ENCODE measurements at places on chromosomes 7 and 10.

GRCh38 chr10:7265396-7266123, 145.3 kb downstream of the SFMBT2 start:
- DNase-seq = no peak

DNA sequence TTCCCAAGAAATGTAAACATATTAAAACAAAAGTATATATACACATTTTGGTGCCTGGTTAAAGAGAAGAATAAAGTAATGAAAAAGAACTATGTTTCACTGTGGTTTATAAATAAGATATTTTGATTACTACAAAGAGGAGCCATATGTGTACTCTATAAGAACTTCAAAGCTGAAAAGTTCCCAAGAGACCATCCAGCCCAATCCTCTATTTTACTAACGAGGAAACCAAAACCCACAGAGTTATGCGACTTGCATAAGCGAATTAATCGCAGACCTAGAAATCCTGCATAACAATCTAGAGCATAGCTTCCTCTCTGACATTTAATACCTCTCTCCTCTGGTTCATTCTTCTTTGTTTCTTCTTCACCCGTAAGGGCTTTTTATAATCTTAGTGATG, 937.1 kb downstream of the CNTNAP2 start:
- DNase-seq = no peak

DNA sequence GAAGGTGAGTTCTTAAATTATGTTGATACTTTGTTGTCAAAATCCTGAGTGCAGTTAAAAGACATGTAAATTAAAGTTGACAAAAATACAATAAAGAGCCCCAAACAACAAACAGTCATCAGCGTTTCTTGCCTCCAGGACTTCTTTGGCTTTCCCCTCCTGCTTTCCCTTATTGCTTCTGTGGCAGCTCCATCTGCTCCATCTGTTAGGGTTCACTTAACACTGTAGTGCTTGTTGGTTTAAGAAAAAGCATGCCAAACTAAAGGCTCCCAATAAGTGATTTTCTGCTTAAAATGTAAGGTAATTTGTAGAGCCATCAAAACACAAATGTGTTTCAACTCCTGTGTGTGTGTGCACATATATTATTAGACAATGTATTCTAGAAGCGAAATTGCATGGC, 254.3 kb upstream of the GNAI1 start:
- DNase-seq = no peak

- DNase-seq = no peak
Observed at GRCh38 chr7:150412016-150412415, 32.9 kb downstream of the ZNF775 start.

DNA sequence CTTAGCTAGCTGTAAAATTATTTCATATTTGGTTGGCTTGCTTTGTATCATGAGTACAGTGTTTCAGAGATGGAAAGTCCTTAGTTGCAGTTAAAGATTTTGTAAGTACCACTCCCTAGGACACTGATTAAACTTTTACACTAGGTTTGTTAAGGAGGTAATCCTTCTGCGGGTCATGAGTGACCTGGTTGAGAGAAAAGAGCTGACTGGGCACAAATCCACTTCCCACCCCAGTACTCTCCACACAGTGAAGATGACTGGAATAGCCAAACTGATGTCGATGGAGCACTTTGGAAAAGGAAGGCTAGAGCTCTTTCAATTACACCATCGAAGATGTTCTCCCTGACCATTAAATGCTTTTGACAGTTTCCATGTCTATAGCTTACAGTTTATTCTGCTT, 191.9 kb downstream of the CSTF2T start:
- DNase-seq = no peak

DNA sequence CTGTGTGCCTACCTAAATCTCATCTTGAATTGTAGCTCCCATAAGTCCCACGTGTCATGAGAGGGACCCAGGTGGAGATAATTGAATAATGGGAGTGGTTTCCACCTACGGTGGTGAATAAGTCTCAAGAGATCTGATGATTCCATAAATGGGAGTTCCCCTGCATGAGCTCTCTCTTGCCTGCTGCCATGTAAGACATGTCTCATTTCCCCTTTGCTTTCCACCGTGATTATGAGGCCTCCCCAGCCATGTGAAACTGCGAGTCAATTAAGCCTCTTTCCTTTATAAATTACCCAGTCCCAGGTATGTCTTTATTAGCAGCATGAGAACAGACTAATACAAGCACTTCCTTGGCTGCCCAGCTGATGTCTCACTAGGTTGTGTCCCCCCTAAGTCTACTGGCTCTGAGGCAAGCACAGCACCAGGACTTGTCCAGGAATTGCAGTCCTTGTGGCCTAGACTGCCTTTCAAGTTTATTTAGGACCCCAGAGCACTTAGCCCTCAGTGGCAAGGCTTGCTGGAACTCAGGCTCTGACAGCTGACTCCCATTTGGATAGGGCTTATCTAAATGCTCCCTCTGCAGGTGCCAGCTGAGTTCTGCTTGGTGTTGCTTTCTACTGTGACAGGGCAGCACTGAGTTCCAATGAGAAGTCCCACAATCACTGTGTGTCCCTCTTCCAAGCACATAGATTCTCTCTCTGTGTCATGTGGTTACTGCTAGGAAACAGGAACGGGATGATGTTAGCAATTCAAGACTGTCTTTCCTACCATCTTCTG, 59.0 kb upstream of the TAS2R16 start:
- no peak for DNase-seq

- peak; percentile 84 for DNase-seq
Observed at GRCh38 chr10:132248455-132249225, 59.1 kb downstream of the STK32C start.

- DNase-seq = no peak
Observed at GRCh38 chr7:253581-254336, 36.2 kb upstream of the FOXL3 start.

GRCh38 chr7:95899919-95900513, 127.7 kb downstream of the DYNC1I1 start:
- peak; percentile 49 for DNase-seq

- DNase-seq = no peak
Observed at GRCh38 chr7:129166745-129167144, 21.7 kb upstream of the SMO start.

GRCh38 chr10:33434933-33435332, 100.5 kb upstream of the NRP1 start:
- DNase-seq = no peak

GRCh38 chr10:133613699-133614098, 12.9 kb downstream of the FRG2B start:
- no peak for DNase-seq

- no peak for DNase-seq
Observed at GRCh38 chr10:103733045-103733419, 122.3 kb downstream of the SH3PXD2A start.

DNA sequence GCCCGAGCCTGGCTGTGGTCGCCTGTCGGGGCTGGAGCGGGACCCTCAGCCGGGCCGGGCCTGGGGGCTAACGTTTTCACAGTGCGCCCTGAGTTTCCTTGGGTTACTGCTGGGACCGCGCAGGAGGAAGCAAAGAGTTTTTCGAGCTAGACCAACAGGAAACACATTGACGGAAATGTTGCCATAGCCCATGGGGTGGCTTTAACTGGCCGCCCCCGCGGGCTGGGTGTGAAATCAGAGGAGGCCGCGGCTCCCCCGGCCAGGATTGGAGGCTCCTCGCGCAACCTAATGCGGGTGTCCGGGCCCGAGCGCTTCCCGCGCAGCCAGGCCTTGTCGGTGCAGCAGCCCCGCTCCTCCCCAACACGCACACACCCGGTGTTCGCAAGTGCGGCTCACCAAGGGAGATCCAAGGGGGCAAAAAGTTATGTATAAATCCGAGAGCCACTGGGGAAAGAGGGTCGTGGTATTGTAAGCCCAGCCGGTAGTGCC, 1.9 kb downstream of the HHEX start:
- DNase-seq = peak; percentile 72

- DNase-seq = no peak
Observed at GRCh38 chr7:70640266-70640833, 491.6 kb upstream of the GALNT17 start.

DNA sequence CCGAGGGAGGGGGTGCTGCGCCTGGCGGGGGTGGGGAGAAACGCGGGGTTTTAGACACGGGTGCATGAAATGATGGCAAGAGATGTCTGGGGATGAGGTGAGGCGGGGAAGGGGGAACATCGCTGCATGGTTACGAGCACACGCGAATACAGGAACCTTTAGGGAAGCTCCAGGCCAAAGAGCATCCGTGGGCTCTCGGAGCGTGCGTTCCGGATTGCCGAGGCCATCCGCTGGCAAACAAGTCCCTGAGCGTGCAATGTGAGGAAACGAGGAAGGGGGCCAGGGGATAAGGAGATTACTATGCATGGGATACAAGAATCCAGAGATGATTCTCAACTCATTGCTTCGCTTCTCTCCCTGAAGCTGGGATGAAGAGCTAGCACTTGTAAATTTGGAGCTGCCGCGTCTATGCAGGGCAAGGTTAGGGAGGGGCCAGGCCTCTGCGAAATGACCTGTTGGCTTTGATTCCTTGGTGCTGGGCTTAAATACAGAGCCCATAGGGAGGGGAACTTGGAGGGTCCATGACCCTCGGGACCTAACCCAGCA, 520 bp upstream of the WNT2 start:
- peak; percentile 50 for DNase-seq

DNA sequence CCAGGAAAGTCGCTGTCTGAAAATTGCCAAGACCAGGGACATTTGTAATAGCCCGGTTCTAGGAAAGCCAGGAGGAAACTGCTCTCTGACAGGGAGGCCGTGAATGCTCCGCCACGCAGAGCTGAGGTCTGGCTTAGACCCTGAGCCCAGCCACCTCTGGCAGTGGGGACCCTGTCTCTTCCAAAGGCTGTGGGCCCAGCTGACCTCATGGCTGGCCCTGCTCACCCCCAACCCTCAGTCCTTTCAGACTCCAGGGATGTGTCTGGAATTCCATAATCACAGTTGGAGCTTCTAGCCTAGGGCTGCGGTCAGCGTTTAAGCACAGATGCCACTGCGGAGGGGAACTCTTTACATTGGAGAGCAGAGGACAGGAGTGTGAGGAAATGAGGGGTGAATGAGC, 6.6 kb upstream of the VIPR2 start:
- DNase-seq = no peak

DNA sequence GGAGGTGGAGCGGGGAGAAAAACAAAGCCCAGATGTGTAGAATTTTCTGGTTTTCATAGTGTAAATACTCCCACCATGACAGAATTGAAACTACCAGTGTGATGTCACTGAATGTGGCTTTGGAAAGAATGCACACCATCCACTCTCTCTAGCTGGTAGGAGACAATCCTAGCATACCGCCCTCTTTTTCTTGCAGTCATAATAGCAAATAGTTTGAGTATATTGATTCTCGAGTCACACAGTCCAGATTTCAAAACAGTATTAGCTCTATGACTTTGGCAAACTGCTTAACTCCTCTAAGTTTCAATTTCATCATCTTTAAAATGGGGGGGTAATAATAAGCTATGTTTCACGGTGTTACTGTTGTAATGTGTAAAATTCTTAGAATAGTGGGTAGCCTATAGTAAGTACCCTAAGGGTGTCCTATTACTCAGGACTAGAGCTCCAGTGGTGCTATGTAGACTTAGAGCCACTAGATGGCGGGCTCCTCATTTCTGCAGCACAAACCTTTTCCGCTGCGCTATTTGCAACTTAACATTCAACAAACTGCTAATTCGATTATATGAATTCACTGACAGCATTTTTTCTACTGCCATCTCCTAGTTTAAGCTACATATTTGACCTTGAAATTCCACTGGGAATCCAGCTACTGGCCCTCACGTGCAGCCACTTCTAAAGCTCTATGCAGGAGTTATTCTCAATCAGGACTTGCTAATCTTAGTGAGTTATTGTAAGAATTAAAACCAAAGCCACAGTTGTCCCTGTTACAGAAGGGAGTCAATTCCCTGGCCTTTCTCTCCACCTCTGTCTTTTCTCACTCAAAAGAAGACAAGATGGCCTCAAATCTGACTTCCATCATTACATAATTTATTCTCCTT, 18.7 kb downstream of the TAS2R40 start:
- DNase-seq = no peak

- no peak for DNase-seq
Observed at GRCh38 chr10:102397222-102398171, 2.0 kb downstream of the NFKB2 start.

DNA sequence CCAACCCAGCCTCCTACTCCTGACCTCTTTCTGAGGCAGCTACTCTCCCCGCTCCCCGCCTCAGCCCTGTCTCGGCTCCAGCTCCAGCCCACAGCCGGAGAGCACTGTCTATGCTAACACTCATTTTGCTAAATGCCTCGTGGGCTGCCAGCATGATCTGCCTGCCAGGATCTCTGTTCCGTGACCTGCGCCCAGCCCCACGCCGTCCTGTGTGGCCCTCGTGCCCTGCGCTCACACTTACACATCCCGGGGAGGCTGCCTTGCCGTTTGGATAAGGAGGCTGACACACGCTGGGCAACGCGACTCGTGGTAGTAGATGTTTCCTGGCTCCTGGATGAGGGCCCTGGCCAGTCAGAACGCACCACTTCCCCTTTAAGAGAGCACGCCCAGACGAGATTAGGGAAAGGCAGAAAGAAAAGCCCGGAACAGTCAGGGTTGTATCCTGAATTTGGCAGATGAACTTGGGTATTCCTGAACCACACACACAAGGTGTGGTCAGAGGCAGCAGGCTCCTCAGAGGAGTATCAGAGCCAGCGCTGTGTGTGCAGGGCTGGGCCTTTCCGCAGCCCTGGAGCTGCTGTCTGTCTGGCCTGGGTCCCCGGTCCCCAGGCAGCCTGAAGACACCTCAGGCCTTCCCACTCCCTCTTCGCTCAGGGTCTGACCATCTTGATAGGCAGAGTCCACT, 97.7 kb upstream of the EFCAB10 start:
- DNase-seq = no peak
